ACHN (cell line): ENCODE measurements at places on chromosomes 3 and 15.

- DNase-seq = no peak
These were observed 113.9 kb downstream of the GABRG3 start for GRCh38 chr15:27084844-27085243.

DNA sequence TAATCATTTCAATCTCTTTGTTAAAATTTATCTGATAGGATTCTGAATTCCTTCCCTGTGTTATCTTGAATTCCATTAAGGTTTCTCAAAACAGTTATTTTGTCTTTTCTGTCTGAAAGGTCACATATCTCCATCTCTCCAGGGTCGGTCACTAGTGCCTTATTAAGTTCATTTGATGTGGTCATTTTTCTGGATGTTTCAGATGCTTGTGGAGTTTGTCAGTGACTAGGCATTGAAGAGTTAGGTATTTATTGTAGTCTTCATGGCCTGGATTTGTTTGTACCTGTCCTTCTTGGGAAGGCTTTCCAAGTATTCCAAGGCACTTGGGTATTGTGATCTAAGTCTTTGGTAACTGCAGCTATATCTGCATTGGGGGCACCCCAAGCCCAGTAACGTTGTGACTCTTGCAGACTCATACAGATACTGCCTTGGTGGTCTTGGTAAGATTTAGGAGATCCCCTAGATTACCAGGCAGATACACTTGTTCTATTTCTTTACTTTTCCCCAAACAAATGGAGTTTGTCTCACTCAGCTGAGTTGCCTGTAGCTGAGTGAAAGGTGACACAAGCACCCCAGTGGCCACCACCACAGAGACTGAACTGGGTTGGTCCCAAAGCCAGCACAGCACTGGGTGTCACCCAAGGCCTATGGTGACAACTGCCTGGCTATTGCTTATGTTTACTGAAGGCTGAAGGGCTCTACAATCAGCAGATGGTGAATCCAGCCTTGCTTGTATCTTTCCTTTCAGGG lies 18.9 kb upstream of the SLC27A2 start:
- peak; percentile 27 for DNase-seq

- DNase-seq = no peak
These were observed 1.2 kb downstream of the MYZAP start for GRCh38 chr15:57592836-57593420.

DNA sequence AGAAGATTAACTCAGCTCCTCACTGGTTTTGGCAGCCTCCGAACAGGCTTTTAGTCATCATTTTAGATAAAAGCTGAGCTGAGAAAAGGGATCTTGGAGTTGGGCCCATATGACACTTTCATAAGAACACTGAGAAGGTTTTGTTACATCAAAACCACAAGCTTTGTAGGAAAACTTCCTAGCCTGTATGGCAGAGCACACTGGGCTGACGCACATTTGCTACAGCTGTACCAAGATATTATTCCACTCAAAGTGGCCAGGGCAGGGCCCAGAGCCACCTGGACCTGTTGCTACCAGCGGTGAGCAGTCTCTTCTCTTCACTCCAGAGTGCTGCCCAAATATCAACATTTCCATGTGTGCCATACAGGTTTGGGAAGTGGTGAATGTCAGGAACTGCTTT lies 160.5 kb upstream of the CCDC54 start:
- no peak for DNase-seq

GRCh38 chr3:147422196-147422595 lies 13.0 kb downstream of the ZIC1 start:
- no peak for DNase-seq

GRCh38 chr3:160796813-160797164 lies 40.8 kb downstream of the PPM1L start:
- DNase-seq = no peak

DNA sequence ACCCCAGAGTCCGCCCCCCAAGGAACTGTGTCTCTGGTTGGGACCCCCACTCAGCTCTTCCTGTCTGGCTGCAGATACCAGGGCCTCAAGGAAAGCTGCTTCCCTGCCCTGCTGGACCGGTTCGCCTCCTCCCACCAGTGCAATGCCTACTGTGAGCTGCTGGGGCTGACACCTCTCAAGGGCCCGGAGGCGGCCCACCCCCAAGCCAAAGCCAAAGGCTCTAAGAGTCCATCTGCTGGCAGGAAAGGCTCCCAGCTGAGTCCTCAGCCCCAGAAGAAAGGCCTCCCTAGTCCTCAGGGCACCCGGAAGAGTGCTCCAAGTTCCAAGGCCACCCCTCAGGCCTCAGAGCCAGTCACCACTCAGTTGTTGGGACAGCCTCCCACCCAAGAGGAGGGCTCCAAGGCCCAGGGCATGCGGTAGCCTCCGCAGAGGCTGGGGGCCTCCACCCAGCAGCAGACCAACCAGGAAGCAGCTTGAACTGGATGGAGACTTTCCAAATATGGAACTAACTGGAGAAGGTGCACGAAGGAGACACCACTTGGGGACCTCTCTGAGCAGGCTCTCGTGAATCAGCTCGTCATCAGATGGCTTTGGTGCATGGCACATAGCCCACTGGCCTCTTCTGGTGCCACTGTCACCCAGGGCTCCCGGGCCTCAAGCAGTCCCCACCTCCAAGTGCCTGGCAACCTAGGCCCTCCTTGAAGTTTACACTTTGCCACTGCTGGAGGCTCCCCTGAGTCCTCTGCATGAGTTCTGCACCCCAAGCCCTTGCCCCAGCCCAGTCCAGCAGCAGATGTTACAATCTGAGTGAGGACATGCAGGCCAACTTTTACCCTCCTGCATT lies 16.2 kb upstream of the SLC28A1 start:
- DNase-seq = no peak

DNA sequence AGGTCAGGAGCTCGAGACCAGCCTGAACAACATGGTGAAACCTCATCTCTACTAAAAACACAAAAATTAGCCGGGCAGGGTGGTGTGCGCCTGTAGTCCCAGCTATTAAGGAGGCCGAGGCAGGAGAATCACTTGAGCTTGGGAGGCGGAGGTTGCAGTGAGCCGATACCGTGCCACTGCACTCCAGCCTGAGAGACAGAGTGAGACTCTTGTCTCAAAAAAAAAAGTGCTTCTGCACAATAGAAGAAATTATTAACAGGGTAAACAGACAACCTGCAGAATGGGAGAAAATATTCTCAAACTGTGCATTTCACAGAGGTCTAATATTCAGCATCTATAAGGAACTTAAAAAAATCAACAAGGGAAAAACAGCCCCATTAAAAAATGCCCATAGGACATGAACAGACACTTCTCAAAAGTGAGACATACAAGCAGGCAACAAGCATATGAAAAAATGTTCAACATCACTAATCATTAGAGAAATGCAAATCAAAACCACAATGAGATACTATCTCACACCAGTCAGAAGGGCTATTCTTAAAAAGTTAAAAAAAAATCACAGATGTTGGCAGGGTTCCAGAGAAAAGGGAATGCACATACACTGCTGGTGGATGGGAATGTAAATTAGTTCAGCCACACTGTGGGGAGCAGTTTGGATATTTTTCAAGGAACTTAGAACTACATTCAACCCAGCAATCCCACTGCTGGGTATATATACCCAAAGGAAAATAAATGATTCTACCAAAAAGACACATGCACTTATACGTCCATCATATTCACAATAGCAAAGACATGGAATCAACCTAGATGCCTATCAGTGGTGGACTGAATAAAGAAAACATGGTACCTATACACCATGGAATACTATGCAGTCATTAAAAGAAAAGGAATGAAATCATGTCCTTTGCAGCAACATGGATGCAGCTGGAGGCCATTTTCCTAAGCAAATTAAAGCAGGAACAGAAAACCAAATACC lies 75.5 kb downstream of the MSL2 start:
- no peak for DNase-seq

DNA sequence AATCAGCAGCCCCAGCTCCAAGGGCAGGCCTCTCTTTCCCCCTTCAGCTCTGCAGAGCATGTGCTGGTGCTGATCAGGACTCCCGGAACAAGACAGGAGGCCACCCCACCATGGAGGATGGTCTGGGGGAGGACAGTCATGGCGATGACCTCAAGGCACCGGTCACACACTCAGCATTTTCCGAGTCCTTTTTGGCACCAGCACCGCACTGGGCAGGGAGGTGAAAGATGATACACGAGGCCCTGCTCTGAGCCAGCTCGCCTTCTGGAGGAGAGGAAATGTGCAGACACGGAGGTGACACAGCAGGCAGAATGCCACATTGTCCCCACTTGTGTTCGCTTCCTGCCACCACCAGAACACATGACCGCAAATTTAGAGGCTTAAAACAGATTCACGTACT lies 61.8 kb upstream of the SEC61A1 start:
- DNase-seq = no peak

DNA sequence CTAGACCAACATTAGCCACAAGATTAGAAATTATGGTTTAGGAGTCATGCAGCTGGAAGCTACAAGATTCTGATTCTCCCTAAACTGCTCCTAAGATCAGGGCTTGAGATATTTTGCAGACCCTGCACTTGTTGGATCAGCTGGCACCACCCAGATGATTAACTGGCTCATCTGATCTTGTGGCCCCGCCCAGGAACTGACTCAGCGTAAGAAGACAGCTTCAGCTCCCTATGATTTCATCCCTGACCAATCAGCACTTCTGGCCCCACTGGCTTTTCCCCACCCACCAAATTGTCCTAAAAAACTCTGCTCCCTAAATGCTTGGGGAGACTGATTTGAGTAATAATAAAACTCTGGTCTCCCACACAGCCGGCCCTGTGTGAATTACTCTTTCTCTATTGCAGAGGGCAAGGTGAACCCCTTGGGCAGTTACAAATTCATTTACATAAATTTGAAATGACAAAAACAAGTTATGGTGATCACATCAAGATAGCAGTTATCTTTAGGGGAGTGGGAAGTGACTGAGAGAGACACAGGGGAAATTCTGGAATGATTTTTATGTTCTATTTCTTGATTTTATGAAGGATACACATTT lies 76.5 kb downstream of the CD200R1L start:
- DNase-seq = peak; percentile 9

DNA sequence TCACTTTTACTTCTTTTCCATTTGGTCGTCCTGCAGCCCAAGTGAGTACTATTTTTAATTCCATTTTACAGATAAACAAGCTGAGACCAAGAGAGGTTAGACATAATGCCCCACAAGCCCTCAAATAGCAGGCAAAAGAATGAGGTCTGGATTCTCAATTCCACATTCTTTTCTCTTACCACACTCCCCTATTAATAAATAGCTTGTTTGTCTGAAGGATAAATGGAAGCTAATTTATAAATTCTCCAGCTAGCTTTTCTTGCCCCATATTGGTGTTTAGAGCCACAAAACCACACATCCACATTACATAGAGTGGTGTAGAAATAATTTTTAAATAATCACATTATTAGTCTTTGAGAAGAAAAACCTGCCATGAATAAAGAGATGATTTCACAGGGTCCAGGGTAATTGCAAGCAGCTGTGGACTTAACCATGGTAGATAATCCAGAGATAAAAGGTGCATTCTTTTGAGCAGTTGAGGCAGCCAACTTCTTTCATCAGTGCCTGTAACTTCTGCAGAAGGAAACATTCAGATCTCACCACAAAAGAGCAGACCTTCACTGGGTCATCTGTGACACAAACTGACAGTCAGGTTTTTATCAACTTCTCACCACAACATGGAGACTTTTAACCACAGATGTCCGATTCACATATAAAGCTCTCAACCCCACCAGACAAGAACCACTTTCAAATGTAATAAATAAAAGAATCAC lies 313.4 kb upstream of the STT3B start:
- DNase-seq = no peak

- DNase-seq = no peak
These were observed 155.4 kb downstream of the TP63 start for GRCh38 chr3:189786479-189787064.

- no peak for DNase-seq
These were observed 50.3 kb downstream of the LRIG1 start for GRCh38 chr3:66450390-66451022.

GRCh38 chr3:102670986-102671385 lies 236.2 kb downstream of the ZPLD1 start:
- no peak for DNase-seq

DNA sequence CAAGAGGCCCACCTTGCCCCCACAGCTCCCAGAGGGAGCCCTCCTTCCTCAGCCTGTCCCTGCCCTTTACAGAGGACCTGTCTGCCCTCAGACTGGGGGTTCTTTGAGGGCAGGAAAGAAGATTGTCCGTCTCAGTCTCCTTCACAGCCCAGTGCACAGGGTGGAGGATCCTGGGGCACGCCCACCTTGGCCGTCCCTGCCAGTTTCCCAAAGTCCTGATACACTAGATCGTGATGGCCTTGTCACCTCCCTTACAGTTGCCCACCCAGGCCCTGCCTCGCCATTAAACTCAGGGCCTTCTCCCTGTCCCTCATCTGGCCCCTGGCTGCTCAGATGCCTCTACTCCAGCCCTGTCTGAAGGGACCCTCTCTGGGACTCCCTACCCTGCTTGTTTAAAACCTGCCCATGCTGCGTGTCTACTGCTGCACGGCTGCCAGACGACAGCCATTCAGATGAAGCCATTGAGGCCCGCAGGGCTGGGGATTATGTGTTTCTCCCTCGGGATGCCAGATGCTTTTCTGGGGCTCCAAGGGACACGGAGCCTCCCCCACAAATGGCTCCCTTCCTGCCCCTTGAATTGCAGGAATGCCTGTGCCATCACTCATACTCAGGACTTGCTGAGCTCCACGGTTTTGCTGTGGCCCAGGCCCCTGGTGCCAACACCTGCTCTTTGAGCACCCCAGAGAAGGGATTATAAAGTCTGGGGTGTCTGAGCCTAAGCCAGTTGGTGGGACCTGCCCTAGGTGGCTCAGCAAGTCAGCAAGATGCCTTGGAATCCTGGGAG lies 27.8 kb downstream of the ACSBG1 start:
- peak; percentile 43 for DNase-seq

- peak; percentile 71 for DNase-seq
These were observed 275.3 kb downstream of the UACA start for GRCh38 chr15:70488002-70488605.

- DNase-seq = no peak
These were observed 27.9 kb downstream of the SYNM start for GRCh38 chr15:99132634-99133287.

- no peak for DNase-seq
These were observed 45.6 kb downstream of the FNDC3B start for GRCh38 chr3:172084871-172085556.

DNA sequence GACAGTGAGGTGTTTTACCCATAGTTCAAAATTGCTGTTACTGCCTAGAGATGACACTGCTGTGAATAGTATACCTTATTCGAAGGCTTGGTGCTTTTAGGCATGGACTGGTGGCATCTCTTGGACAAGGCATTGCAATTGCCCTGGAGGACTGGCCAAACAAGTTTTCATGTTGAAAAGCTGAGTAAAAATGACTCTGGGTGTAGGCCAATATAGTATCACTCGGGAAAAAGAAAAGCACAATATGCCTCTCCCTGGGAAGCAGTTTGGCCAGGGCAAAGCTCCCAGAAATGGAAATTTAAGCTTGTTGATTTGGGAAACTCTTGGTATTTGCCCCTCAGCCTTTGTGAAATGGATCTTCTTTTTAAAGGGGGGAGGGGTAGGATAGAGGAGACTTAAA lies 54.8 kb downstream of the ZNF609 start:
- no peak for DNase-seq

- DNase-seq = no peak
These were observed 17.4 kb upstream of the ANKRD34C start for GRCh38 chr15:79265167-79265566.

DNA sequence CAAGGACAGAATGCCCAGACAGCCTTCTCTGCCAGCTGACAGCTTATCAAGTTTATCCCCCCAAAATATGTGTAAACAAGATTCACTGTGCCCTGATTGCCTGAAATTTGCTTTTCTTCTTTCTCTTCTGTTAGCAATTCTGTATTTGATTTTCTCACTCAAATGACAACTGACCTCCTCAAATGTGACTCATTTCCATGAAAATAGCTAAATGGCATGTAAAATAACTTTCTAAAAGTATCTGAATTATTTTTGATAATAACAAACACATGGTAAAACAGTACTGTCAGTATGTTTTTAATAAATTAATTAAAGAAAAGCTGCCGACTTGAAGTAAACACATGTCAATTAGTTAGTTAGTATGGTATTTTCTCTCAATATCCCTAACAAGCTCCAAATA lies 202.3 kb upstream of the STAC start:
- no peak for DNase-seq
